ENCODE measurements at places on chromosomes 3 and 15. TPM values are rescaled to one million over a fixed set of nuclear protein-coding genes. Genes with fewer than 3 reads are reported as not detected.

Gene PPCDC
- total RNA-seq: 7.8 TPM

DNA sequence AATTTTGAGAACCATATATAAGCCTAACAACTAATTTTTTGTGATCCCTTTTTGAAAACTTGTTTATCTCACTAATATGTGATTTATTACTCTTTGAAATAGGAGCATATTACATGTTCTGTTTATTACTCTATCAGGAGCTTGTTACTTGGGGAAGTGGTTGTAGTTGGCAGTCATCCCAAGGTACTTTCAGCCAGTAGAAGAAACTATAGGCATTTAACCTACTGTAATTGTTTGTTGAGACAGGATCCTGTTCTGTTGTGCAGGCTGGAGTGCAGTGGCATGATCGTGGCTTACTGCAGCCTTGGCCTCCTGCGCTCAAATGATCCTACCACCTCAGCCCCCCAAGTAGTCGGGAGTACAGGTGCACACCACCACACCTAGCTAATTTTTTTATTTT lies 195.6 kb downstream of the TCF12 start:
- peak; percentile 42 for DNase-seq

DNA sequence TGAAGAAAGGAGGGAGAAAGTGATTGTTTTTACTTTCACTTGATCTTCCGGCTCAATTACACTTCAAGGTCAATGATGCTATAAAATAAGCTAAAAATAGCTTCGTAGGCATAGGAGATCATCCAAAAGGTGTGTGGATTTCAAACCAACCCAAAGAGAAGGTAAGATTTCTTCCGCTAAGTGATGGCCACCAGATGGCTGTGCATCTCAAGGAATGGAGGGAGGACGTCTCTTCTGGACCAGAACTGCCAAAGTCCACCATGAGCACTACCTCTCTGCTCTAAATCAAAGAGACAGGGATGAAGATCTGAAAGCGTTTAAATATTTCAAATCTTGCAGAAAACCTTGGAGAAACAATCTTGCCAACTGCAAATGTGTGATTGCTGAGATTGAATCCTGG lies 199.1 kb upstream of the ZPLD1 start:
- DNase-seq: no peak

DNA sequence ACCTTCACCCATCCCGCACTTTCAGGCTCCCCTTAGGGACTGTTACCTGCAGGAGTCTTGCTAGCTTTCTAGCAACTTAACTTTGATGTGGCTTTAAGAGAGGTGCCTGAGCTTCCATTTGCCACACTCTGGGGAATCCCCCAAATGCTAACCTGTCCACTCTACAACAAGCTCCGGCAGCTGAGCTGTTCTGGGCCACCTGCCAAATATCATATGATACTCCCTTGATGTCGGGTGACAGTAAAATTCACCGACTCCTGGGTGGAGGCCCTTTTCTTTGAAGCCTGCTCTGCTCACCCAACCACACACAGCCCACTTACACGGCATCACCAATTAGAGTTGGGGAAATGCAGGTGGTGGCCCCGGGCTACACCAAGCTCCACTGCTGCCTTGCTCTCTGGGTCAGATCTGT lies 38.0 kb upstream of the XCR1 start:
- DNase-seq: no peak

Gene ZMYND10
- 0.97 TPM for total RNA-seq

DNA sequence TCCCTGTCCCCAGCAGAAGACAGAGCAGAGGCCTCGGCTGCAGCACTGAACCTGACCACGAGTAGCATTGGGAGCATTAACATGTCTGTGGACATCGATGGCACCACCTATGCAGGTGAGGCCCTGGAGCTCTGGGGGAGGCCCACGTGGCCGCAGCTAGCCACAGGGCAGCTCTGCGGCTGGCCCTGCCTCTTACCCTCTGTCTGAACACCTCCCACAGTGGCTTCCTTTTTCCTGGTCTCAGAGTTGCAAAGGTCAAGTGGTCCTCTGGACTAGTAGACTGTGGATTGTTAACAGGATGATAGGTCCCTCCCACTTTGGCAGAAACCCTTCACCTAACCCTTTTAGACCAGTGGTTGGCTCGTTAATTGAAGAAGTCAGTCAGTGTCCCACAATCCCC lies 22.5 kb upstream of the CLK3 start:
- DNase-seq: no peak

DNA sequence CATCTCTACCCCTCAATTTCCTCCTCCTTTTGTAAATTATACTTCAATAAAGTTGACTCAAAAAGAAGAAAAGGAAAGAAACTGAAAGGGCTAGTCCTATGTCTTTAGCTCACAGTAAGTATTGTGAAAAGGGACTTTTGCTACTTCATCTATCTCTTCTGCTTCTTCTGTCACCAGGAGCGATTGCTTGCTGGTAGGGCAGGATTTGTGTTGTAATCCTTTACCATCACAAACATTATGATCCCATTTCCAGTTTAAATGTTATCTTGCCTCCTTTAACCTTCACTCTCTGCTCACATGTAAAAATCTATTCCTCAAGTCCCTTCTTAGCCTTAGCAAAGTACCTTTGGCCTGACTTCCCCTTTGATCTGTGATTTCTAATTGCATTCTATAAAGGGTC lies 537.1 kb downstream of the AGBL1 start:
- no peak for DNase-seq

DNA sequence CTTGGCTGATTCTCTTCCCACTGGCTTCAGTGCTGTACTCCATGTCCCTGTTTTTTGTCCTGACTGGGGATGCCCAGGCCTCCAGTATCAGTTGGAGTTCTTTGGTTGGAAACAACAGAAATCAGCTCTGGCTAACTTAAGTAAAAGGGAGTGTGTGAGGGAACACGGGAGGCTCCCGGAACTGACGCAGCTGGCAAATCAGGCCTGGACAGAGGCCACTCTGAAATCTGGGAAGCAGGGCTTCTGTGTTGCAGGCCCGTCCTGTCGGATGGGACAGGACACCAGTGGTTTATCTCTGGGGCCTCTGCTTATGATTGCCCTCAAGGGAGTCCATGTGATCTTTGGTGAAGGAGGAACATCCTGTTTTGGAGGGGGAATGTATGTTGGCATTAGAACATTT lies 124.3 kb downstream of the CHCHD6 start:
- DNase-seq: peak; percentile 22

Gene ROBO2
- 6.1 TPM for total RNA-seq

- no peak for DNase-seq
Observed at GRCh38 chr3:180548050-180548449, 53.9 kb upstream of the TTC14 start.

Gene NR2E3
- total RNA-seq: 0.97 TPM

- no peak for DNase-seq
Observed at GRCh38 chr3:167602041-167602440, 51.7 kb downstream of the WDR49 start.

GRCh38 chr3:72395776-72396311 lies 452.4 kb downstream of the SHQ1 start:
- DNase-seq: peak; percentile 34

Gene HRH1
- total RNA-seq: 26.8 TPM

Gene PLA2G4E
- total RNA-seq: not detected

Gene APOD
- total RNA-seq: 1.3 TPM

Gene FSTL1
- total RNA-seq: 1,795 TPM

Gene PIERCE2
- 1.3 TPM for total RNA-seq

DNA sequence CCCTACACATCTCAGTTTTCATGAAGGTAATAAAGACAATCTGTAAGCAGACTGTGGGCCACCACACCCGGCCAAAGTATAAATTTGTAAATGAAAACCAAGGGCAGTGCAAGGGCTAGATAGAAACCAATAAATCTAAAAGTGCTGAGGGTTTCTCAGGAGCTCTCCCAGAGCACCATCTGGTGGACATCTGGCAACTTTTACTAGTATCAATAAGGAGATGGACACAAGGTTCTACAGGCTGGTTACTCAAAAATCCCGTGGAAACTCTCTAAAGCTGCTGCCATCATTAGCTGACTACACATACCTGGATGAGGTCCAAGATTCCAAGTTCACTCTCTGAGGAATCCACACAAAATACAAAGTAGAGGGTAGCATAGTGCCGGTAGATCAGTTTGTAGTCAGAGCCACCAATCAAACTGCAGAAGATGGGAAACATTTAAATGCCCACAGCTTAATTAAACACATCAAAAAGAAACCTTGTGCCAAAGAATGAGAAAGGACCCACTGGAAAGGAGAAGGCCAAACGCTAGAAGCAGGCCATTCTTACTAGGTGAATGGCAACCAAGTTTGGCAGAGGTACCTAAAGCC lies 5.5 kb downstream of the AP3S2 start:
- DNase-seq: peak; percentile 80

GRCh38 chr3:12653747-12654146 lies 10.2 kb downstream of the RAF1 start:
- no peak for DNase-seq

DNA sequence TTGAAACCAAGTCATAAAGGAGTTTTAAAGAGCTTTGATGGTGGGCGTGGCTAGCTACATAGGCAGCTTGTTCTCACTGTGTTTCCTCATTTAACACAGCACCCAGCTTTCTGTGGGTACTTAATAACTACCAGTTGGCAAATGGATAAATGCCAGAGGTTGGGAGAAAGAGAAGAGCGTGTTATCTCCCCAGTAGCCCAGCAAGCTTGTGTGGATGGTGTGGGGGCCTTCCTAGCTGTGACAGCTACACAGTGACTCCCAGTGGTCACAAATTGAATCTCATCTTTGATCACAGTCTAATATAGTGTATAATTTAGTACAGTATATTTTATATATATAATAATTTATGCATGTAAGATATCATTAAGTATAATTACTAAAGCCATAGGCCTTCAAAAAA lies 984.1 kb downstream of the EPHA3 start:
- peak; percentile 25 for DNase-seq

- DNase-seq: no peak
Observed at GRCh38 chr3:160434071-160434470, 15.5 kb downstream of the TRIM59 start.

Gene ADAMTSL3
- total RNA-seq: under 0.01 TPM

- DNase-seq: no peak
Observed at GRCh38 chr15:81069356-81069755, 64.7 kb upstream of the CFAP161 start.

GRCh38 chr15:34154725-34155204 lies 52.9 kb downstream of the PGBD4 start:
- no peak for DNase-seq

GRCh38 chr3:152319831-152320617 lies 51.3 kb downstream of the MBNL1 start:
- DNase-seq: peak; percentile 48

DNA sequence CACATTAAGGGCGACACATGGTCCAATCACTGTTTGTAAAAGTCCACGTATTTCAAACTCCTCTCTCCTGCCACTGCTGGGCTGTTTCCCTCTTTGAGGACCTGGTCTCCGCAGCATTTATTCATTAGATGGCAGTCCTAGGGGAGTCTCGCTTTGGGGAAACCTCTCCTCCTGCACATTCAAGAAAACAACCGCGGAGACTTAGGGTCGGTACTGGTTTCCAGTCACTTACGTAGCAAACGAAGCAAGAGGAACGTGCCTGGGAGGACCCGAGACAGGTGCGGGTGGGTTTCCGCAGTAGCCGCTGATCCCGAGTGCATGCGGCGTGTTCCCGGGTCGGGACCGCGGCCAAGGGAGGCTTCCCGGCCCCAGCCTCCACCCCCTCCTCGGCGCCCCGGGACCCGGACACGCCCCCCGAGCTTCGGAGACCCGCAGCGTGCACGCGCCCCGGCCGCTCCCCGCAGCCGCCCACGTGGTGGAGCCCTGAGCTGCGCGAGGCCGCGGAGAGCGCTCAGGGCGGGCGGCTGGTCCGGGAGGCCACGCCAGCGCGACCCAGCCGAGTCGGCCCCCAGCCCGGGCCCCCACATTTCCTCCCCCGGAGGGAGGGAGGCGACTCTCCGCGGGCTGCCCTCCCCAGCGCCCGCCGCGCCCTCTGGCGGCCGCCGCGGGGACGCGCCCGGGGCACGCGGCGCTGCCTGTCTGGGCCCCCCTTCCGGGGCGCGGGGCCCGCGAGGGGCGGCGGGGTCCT lies 1.1 kb upstream of the IGF1R start:
- DNase-seq: peak; percentile 47

GRCh38 chr3:81087607-81088006 lies 673.8 kb downstream of the GBE1 start:
- no peak for DNase-seq

Gene GOLGA6L9
- total RNA-seq: 1.3 TPM

- DNase-seq: no peak
Observed at GRCh38 chr15:91992945-91993344, 139.4 kb downstream of the SLCO3A1 start.

DNA sequence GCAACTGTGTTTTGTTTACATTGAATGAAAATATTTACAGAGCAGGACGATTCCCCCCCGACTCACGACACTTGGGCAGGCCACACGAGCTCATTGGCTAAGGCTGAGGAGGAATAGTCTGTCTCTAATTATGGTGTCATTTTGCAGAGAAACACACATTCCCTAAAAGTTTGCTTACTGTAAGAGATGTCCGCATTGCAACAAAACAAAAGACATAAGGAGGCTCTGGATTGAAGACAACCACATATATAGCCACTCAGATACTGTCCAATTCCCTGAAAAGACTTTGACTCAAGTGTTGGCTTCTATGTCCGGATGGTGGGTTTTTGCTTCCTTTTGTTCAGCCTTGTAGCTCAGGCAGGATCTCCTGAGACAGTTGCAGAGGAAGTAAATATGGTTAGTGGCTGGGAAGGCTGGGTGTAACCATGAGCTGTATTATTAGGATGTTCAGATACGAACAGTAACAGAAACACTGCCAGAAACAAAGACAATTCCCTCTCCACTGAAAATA lies 170.4 kb downstream of the KLHL25 start:
- peak; percentile 77 for DNase-seq

DNA sequence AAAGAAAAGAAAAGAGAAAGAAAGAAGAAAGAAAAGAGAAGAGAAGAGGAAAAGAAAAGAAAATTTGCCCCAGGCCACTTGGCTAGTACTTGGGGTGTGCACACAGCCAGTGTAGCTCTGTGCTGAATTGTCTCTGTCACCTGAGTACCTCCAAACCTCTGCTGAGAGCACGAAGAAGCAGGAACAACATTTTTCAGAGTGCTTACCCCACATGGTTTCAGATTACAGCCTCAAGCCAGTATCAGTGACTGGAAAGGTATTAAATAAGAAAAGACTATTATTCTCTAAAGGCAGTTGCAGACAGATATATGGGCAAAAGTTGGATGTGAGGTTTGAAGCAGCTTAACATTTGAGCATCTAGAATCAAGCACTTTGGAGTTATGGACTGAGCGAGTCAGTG lies 113.3 kb upstream of the PHLDB2 start:
- DNase-seq: no peak

Gene GP9
- not detected for total RNA-seq

Data from fibroblast of villous mesenchyme (primary cell).